T-helper 2 cell treated with Interferon-gamma antibody and Interleukin-4, amounts not matched to agents 100 ng/mL and 5 ng/mL, for 36 hours (primary cell): ENCODE measurements at places on chromosomes 4 and X. TPM values are rescaled to one million over a fixed set of nuclear protein-coding genes. Genes with fewer than 3 reads are reported as not detected.

REELD1 gene
- total RNA-seq, result 0.09 TPM in 1 of 2 replicates, not detected in the other

CHRDL1 gene
- not detected in 2 replicates for total RNA-seq

PLP1 gene
- total RNA-seq, result not detected in 2 replicates

GPR50 gene
- not detected in 2 replicates for total RNA-seq

KANTR gene
- 8.2 and 8.9 TPM in 2 replicates for total RNA-seq

BMX gene
- not detected in 2 replicates for total RNA-seq

KLHL2 gene
- 23.0 and 26.3 TPM in 2 replicates for total RNA-seq

SPANXN3 gene
- total RNA-seq, result not detected in 2 replicates

DMD gene
- total RNA-seq, result 0.16 and 0.64 TPM in 2 replicates

FAT1 gene
- 0.36 and 0.39 TPM in 2 replicates for total RNA-seq

GLOD5 gene
- not detected in 2 replicates for total RNA-seq

TLR6 gene
- total RNA-seq, result 1.3 and 2.2 TPM in 2 replicates

FAM184B gene
- total RNA-seq, result not detected in 2 replicates

YY2 gene
- 2.1 and 2.3 TPM in 2 replicates for total RNA-seq

MTNR1A gene
- not detected in 2 replicates for total RNA-seq

GLA gene
- total RNA-seq, result 30.8 and 36.0 TPM in 2 replicates

VCX gene
- not detected in 2 replicates for total RNA-seq

FGFR3 gene
- total RNA-seq, result 0.30 and 0.91 TPM in 2 replicates

SMIM43 gene
- not detected in 2 replicates for total RNA-seq

PPAT gene
- 32.9 and 38.5 TPM in 2 replicates for total RNA-seq

IL1RAPL2 gene
- total RNA-seq, result not detected in 2 replicates

GPRASP1 gene
- 0.48 and 0.70 TPM in 2 replicates for total RNA-seq

PDGFRA gene
- 0.11 and 0.34 TPM in 2 replicates for total RNA-seq
